H1 (cell line): ENCODE measurements at places on chromosomes 13 and 19. TPM values are rescaled to one million over a fixed set of nuclear protein-coding genes. Genes with fewer than 3 reads are reported as not detected.
A peak's percentile ranks its signal among the peaks of the same experiment; 100 is the strongest.

DNA sequence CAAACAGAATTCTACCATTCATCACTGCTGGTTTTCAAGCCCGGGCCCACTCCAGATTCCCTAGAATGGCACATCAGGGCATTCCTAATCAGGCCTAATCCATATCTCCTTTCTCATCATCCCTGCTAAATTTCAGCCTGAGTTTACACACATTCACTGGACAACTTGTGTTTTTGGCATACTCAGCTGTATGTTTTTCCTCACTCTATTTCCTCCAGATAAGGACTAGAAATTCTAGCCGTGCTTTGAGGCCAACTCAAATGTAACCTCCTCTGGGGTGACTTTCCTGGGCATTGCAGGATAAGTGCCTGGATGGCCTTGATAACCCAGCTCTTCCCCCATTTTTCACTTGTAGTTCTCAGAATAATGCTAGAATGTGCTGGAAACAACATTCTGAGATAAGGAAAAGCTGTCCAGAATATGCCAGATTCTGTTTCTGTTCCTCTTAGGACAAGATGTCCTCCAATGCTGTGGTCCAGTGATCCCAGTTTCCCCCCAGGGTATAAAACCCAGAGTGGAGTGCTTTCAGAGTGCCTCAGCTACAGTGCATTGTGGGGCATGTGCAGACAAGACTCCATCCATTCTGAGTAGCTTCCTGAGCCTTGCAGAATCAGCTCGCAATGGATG is 66.9 kb upstream of the CLDN10 start:
- no peak overlapping the region for H3K4me3 ChIP-seq
- H3K4me1 ChIP-seq, result no peaks in the 10 kb centered on the region
- H3K27ac ChIP-seq, result no peak overlapping the region
- no peak for DNase-seq
- no peaks in the 10 kb centered on the region for H3K36me3 ChIP-seq

DNA sequence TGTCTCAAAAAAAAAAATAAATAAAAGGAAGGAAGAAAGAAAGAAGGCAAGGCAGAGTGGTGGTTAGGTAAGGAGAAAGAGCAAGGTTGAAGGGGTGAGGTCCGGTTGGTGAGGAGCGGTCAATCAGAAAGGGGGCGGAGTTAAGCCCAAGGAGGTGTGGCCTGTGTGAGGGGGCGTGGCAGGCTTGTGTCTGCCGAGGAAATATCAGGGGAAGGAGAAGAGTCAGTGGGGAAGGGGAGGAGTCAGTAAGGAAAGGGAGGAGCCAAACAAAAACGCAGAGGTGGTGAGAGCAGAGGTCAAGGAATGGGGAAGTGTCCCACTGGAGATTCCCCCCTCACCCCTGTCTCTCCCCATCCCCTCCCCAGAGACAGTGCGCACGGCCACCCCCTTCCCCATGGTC is 5.9 kb downstream of the CACNG7 start:
- H3K36me3 ChIP-seq, result peaks cover 32% of the 10 kb centered on the region
- no peak overlapping the region for H3K4me3 ChIP-seq

WDR87 gene
- not detected in 2 replicates for polyA plus RNA-seq

DACT3 gene
- 1.8 and 1.9 TPM in 2 replicates for polyA plus RNA-seq

DNA sequence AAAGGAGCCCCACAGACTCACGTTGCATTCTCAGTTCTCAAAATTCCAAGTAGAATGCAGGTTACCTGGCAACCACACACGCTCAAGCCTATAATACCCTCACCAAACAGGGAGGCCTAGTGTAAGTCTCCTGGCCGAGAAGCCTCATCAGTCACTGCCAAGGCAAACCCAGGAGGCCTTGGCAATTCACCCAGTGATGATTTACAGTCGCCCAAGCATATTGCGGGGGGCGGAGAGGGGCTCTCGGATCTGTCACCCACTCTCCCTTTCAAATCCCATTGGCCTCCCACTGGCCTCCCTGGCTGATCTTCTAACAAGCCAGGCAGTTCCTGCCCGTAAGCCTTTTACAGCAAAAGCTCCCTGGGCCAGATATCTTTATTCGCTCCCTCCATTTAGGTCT is 1.1 kb downstream of the AKAP8L start:
- peak overlapping the region; percentile 85 for H3K4me3 ChIP-seq
- H3K27ac ChIP-seq, result no peak overlapping the region
- H3K36me3 ChIP-seq, result peaks cover 5% of the 10 kb centered on the region; the same call in 1 of the 2 replicates
- DNase-seq, result no peak
- H3K27me3 ChIP-seq, result no peaks in the 10 kb centered on the region

SIGLEC9 gene
- polyA plus RNA-seq, result 0.05 TPM in 1 of 2 replicates, not detected in the other

DNA sequence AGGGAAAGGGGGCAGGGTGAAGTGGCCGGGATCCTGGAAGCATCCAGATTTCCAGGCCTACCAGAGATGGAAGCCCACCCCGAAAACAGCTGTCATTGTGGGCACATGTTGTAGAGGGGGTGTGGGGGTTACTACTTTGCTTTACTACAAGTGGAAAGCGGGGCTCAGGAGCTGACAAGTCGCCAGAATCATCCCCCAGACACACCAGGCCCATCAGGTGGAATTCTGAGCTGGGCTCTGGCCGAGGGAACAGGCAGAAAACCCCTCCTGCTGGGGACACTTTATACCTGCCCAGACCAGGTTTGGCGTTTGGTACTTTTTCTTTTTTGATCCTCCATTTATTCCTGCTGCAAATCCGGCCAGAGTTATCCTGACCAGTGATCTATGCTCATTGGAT is 3.8 kb downstream of the CDX2 start:
- peaks cover 15% of the 10 kb centered on the region for H3K4me1 ChIP-seq

GRCh38 chr13:106633321-106633720 is 65.4 kb upstream of the ARGLU1 start:
- H3K27me3 ChIP-seq, result no peaks in the 10 kb centered on the region
- H3K4me3 ChIP-seq, result no peak overlapping the region
- no peak overlapping the region for H3K27ac ChIP-seq
- no peak for DNase-seq
- no peaks in the 10 kb centered on the region for H3K4me1 ChIP-seq

- H3K4me1 ChIP-seq, result no peaks in the 10 kb centered on the region
- no peak overlapping the region for H3K27ac ChIP-seq
- peaks cover 4% of the 10 kb centered on the region for H3K27me3 ChIP-seq
- DNase-seq, result no peak
- no peak overlapping the region for H3K4me3 ChIP-seq
Observed at GRCh38 chr19:2726904-2727639, 5.9 kb upstream of the DIRAS1 start.

SIGLEC12 gene
- polyA plus RNA-seq, result not detected in 2 replicates

NTN5 gene
- polyA plus RNA-seq, result 0.80 and 0.85 TPM in 2 replicates

GRCh38 chr19:54633401-54633800 is 3.1 kb downstream of the LILRB1 start:
- H3K27me3 ChIP-seq, result no peaks in the 10 kb centered on the region
- no peaks in the 10 kb centered on the region for H3K36me3 ChIP-seq
- no peaks in the 10 kb centered on the region for H3K4me1 ChIP-seq
- H3K4me3 ChIP-seq, result no peak overlapping the region
